ENCODE measurements at places on chromosomes 11 and 22. TPM values are rescaled to one million over a fixed set of nuclear protein-coding genes. Genes with fewer than 3 reads are reported as not detected.

Gene NXPE1
- total RNA-seq = not detected

Gene ZNF408
- total RNA-seq = 5.9 TPM

Gene SEPTIN5
- total RNA-seq = 246 TPM

Gene FAM180B
- total RNA-seq = not detected

Gene SAA4
- not detected for total RNA-seq

Gene NRIP3
- 8.8 TPM for total RNA-seq

Gene SRPRA
- total RNA-seq = 20.7 TPM

Gene NEFH
- total RNA-seq = 0.63 TPM

Gene HSPB2
- total RNA-seq = not detected

Gene VWA5A
- total RNA-seq = 4.1 TPM

Gene CEP126
- 14.7 TPM for total RNA-seq

Gene LRRC32
- total RNA-seq = 1.3 TPM

Gene HNRNPUL2
- 30.0 TPM for total RNA-seq

Gene UBXN1
- total RNA-seq = 85.1 TPM

Gene TUBA8
- total RNA-seq = 4.1 TPM

Gene LRRC55
- 35.4 TPM for total RNA-seq

Gene CHST1
- 15.3 TPM for total RNA-seq

Gene LRRC56
- total RNA-seq = 1.9 TPM

All from parietal lobe (tissue), 2 donors.